ENCODE measurements at places on chromosomes 11 and 22. TPM values are rescaled to one million over a fixed set of nuclear protein-coding genes. Genes with fewer than 3 reads are reported as not detected.

TNNT3 gene
- total RNA-seq, result 4,749 TPM

PKP3 gene
- 0.13 TPM for total RNA-seq

PLAAT5 gene
- 2.1 TPM for total RNA-seq

OR52N4 gene
- total RNA-seq, result not detected

TMPRSS5 gene
- 0.80 TPM for total RNA-seq

CCDC89 gene
- 2.3 TPM for total RNA-seq

RBFOX2 gene
- total RNA-seq, result 193 TPM
